ENCODE measurements at places on chromosomes 2 and 18.
A peak's percentile ranks its signal among the peaks of the same experiment; 100 is the strongest.

GRCh38 chr18:72799106-72799505 is 68.7 kb downstream of the NETO1 start:
- no peak for DNase-seq

DNA sequence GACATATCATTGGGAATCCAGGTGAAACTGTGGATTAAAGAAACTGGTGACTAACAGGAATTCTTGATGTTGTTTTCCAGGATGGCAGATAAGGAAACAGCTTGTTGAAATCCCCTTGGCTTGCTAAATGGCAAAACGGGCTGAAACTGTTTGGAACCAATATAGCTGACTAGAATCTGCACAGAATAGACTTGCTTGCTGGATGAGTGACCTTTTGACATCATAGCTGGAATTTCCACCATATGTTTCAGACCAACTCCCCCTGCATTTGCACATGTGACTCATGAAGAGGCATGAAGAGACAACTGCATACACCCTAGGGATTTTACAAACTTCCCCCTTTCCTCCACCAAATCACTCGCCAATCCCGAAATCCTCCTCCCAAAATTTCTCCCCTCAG is 87.7 kb upstream of the LYPD1 start:
- DNase-seq: peak; percentile 32

DNA sequence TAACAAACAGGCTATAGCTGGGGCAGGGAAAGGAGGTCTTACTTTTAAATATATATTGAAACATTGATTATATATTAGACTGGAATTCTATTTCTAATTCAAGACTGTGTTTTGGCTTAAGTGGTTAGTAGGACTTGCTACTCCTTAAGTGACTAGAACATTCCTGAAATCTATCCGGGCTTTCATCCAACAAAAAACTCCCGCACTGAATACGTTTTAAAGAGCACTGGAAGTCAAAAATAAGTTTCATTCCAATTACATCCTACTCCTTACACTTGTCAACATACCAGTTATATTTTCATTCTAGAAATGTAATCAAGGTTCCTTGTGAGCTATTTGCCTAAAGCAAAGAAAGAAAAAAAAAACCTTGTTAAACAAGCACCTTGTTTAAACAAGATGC is 204.6 kb downstream of the SP3 start:
- DNase-seq: peak; percentile 84

GRCh38 chr2:85650456-85650855 is 17.5 kb downstream of the SFTPB start:
- no peak for DNase-seq

DNA sequence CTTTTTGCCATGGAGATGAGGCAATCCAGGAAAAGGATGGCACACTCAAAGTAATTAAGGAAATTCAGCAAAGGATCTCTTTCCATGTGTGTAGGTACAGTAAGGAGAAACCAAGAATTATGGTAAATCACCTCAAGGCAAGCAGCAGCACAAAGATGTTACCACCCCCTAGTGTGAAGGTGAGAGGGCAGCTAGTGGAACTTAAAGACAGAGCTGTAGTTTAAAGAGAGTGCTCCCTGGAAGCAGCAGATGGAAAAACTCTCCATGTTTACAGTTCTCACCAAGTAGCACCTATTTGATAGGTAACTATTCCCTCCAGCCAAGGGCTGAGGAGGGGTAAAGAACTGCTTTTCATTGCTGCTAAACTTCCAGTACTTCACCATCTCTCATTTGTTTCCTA is 860.4 kb upstream of the CRIM1 start:
- no peak for DNase-seq

DNA sequence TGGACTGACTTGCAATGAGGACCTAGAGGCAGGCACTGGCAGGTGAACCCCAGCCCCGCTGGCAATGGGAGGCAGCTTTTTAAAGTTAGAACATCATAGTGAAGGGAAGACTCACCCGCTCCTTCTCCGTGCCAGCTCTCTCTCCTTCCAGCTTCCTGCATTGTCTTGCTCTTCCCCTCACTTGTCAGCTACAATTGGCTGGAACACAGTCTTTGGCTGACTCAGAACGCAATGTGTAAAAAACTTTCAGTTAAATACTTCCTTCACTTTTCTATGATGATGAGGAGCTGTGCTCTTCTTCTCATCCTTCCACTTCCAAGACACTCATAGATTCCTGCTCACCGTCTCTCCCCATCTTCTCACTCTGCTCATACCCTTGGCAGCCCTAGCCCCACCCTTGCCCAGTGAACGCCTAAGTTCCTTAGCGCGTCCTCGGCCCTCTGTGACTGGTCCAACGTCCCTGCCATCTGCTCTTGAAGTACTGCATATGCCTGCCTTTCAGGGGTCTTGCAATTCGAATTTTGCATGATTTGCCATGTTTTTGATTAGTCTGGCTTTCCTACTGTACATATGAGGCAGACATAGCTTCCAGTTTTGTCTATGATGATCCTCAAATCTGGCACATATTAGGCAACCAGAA is 118.0 kb upstream of the TMEM200C start:
- peak; percentile 43 for DNase-seq

DNA sequence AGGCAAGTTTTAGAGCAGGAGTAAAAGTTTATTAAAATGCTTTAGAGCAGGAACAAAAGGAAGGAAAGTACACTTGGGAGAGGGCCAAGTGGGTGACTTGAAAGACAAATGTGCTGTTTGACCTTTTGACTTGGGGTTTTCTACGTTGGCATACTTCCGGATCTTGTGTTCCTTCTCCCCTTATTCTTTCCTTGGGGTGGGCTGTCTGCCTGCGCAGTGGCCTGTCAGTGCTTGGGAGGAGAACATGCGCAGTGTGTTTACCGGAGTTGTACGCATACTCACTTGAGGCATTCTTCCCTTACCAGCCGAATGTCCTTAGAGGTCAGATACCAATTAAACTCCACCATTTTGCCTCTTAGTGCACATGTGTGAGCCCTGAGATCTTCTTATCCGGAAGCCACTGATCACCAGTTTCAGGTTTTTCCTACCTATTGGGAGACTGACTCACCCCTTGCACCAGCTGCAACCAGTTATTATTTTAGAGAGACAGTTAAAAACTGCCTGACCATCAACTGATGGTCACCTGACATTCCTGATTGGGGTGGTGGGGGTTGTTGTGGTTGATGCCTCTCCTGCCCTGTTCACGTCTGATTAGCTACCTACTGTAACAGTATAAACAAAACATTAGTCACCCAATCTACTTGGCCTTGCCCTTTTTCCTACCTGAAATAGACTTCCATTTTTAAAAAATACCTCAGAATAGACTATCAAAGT is 67.5 kb downstream of the NYAP2 start:
- no peak for DNase-seq

GRCh38 chr2:236546561-236547002 is 23.0 kb upstream of the ACKR3 start:
- DNase-seq: no peak

GRCh38 chr2:1572638-1573037 is 159.4 kb downstream of the TPO start:
- DNase-seq: no peak

- DNase-seq: no peak
Measured at GRCh38 chr2:47223980-47224379, 68.9 kb upstream of the STPG4 start.

GRCh38 chr2:88159481-88159880 is 10.7 kb upstream of the THNSL2 start:
- DNase-seq: no peak

DNA sequence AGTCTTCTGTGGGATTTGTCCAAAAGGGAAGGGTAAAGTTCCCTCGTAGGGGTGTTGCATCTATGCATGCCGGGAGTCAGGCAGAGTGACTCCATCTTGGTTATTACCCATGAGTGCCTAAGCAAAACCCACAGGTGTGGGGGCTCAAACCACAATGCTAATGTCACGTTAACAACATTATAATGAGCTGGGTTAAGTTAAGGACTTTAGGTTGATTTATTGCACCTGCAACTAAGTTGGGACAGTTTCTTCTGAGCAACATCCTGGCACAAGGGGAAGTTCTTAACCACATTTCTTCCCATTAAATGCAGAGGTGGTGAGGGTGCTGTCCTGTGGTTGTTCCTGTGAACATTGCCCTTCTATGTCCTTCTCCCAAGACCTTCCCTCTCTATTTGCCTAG is 1596.8 kb upstream of the SLC39A10 start:
- no peak for DNase-seq

DNA sequence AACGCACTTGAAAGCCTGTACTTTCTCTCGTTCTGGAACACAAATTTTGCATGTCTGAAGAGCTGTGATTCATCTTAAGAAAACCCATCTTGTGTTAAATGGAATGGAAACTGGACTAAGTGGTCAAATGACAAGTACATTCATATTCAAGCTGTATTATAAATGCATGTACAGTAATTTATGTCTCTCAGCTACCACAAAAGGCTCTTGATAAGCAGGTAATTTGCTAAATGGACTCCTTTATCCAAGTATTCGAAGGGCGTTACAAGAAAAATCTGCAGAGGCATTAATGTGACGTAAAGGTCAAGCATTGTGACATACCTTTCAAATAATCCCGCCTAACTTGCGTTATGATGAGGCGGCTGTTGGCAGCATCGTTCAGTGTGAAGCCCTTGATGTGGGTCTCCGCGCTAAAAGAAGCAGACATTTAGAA is 66.6 kb downstream of the ABCG8 start:
- no peak for DNase-seq

DNA sequence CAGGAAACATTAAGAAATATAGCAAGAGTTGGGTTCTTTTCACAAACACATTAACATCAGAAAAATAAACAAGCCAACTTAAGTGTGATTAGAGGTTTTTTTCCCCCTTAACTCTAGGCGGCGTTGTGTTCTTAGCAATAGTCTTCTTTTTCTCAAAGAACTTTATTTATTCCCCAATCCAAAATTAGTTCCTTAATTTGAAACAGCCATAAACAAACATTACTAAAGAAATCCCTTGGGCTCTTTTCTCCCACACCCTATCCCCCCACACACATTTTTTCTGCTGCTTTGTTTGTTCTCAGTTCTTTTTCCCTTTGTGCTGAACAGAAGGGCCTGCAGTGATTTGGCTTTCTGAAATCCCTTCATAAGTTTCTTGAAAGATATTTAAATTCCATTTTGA is 13.2 kb upstream of the MYO1B start:
- DNase-seq: peak; percentile 77

- no peak for DNase-seq
Measured at GRCh38 chr2:148538375-148538774, 106.2 kb upstream of the EPC2 start.

DNA sequence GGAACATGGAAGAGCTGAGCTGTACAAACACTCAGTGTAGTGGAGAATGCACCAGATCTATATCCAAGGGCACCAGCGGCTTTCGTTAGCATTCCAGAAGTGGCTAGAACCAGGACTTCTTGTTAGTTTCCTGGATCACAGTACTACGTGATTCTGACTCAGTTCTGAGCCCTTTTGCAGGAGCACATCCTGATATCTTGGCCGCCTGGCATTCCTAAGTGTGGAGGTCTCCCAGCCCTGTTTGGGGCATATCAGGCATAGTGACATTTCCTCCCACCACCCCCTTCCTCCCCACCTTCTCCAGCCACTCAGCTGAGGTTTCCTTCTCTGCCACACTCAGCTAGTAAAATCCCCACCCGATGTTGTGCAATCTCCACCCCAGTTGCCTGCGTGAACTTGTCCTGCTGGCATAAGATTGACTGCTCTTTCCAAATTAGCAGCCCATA is 63.4 kb downstream of the BMP10 start:
- no peak for DNase-seq

GRCh38 chr2:214482728-214483127 is 71.9 kb downstream of the VWC2L start:
- DNase-seq: no peak

DNA sequence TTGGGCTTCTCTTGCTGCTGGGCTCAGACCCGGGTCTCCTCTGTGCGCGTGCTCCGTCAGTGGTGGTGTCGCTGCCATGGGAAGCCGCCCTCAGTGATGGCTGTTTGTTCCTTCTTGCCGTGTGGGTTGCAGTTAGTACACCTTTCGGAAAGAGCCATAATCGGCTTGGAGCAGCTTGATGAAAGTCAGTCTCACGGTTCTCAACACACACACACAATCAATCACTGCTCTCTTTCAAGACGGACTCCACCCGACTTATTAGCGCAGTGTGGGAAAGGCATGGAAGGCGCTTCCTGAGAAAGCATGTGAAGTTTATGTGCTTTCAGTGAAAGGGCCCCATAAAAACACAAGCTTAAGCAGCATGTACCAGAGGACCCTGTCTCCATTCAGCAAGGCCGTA is 64.1 kb downstream of the SOX11 start:
- DNase-seq: no peak

GRCh38 chr2:9031246-9031645 is 27.8 kb upstream of the MBOAT2 start:
- no peak for DNase-seq

- no peak for DNase-seq
Measured at GRCh38 chr2:125224830-125225229, 1199.7 kb downstream of the CNTNAP5 start.

- no peak for DNase-seq
Measured at GRCh38 chr2:240199133-240199870, 58.8 kb upstream of the OTOS start.

DNA sequence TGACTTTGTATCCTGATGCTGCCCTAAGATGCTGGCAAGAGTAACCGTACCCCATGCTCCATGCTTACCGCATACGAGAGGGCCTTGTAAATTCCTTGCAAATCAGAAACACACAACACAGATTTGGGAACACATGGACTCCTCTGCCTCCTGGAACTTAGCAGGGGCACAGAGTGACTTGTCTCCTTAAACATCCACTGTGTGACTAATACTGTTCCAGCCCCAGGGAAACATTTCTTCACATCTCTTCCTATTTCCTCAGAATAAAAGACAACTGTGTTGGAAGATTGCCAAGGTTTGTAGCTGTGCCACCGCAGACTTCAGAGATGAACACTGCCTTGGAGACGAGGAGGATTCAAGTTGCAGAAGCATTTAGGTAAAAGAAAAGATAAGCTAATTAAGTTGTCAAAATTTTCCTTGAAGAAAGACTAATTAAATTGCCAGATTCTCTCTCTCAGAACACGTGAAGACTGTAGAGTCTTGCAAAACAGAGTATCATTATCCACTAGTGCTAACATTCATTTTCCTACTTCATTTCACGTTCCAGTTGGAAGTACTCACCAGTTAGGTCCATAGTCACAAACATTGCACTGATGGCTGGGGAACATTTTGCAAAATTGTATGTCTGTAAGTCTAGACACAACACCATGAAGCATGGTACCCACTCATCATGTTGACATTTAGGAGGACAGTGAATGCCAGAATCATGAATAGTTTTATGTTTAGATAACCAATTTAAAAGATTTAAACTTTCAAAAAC is 188.8 kb downstream of the TSN start:
- no peak for DNase-seq

DNA sequence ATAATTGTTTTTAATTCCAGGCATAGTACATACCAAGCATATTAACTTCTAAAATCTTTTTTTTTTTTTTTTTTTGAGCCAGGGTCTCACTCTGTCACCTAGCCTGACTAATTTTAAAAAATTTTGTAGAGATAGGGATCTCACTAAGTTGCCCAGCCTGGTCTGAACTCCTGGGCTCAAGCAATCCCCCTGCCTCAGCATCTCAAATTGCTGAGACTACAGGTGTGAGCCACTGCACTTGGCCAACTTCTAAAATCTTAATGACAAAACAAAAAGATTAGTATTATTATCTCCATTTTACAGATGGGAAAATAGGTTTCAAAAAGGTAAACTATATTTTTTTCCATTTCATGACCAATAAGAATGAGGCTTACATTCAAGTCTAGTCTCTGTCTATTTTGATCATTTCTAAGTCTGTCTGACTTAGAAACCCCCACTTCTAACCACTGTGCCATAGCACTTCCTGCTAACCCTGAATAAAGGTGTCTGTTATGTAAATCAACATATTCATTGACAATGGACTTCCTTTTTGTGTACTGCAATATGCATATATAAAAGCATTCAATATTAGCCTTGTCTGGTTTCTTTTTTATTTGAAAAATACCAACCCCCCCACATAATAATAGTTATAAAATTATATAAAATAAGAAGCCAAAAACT is 28.7 kb upstream of the ZEB2 start:
- DNase-seq: no peak
